ENCODE measurements at places on chromosomes 2 and 18.

- DNase-seq = no peak
Measured at GRCh38 chr2:218319813-218320365, 27.6 kb upstream of the TMBIM1 start.

- peak; percentile 78 for DNase-seq
Measured at GRCh38 chr2:230160112-230160660, 59.6 kb downstream of the SP110 start.

DNA sequence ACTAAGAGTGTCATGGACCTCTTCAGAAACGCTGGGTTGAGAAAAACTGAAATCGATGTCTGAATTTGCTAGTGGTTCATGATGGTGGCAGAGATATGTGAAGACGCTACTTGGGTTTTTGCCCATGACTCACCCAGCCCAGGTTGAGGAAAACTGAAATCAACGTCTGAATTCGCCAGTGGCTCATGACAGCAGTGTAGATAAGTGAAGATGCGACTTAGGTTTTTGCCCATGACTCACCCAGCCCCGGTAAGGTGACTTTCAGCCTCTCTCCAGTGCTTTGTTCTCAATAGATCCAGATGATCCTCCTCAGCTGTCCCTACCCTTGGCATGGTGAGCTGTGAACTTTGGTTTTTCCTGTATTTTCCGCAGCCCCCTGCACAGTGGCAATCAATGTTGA is 105.3 kb upstream of the SIX3 start:
- no peak for DNase-seq

DNA sequence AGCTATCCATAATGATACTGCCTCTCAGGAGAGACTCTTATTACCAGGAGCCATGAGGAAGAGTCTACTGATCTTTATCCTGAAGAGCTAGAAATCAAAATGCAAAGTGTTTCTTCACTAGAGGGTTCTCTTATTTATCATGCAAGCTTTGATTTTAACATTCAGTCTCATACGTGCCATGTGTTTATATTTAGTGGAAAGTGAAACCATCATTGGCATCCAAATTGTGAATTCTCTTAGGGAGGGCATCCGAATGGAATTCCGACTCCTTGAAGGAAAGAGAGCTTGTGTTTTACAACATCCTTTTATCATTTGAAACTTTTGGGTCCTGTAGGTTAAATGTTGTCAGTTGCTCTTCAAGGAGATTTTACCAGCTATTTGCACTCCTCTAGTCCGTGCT is 170.4 kb upstream of the SESTD1 start:
- peak; percentile 18 for DNase-seq

DNA sequence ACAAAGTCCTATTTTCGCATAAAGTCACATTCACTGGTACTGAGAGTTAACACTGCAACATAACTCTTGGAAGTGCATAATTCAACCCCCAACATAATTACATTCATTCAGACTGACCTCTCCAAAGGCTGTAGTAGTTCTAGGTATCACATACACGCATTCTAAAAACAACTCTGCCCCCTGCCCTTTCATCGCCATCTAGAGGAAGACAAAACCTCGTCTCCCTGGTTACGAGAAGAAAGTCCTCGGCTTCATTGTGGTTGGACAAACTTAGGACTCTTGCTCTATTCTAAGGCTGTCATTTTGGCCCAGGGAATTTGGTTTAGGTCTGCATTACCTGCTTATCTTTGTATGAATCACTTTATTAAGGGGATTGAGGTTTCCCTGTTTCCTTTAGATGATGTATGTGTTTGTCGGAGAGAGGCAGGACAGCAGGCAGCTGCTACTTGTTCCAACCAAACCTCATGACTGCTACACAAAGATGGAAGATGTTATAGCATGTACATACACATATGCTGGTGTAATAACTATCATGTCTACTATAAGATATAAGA is 215.4 kb upstream of the NRXN1 start:
- DNase-seq = no peak

- DNase-seq = no peak
Measured at GRCh38 chr2:20148426-20148922, 76.5 kb downstream of the SDC1 start.

DNA sequence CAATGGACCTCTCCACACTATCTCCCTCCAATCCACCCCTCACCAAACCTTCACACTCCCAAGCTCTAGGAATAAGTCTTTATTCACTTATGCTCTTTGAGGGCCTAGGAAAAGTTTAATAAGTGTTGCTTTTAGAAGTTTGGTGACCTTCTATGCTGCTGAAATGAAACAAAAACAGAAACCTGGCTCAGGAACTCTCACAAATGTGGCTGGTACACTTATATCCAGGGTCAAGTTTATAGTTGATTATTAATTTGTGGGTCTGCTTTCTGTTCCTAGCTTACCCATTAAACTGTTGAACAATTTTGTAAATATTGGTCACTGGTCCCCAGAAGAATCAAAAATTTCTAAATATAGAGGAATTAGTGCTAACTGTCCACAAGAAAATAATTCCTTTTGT is 14.2 kb upstream of the ANKRD44 start:
- DNase-seq = no peak

DNA sequence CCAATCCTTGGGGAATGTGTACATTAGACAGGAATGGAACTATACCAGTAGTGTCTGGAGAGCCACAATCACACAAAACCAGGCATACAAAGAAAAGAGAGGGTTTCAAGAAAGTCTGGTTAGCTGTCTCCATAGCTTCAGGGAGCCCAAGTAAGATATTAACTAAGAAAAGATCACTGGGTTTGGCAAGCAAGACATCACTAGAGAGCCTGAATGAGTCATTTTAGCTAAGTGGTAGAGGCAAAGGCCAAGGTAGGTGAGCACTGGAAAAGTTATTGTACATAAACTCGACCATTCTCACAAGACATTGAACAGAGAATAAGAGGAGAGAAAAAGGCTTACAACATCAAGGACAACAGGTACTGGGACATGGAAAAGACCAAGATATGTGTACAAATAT is 143.8 kb upstream of the ARL4C start:
- no peak for DNase-seq

DNA sequence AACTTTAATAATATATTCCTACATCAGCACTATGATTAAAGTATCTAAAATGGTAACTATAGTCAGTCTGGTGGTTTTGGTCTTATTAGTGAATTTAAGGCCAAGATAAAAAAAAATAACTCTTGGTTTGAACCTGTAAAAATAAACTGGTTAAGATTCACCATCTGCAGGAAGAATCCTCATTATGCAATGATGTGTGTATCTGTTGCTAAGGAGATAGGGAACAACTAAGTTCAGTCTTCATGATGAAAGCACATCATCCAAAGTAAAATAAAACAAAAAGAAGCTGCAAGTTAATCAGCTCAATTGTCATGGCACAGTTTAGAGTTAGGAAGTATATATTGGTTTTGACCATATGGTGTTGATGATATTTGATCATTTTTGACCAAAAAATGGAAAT is 466.0 kb downstream of the NYAP2 start:
- no peak for DNase-seq

DNA sequence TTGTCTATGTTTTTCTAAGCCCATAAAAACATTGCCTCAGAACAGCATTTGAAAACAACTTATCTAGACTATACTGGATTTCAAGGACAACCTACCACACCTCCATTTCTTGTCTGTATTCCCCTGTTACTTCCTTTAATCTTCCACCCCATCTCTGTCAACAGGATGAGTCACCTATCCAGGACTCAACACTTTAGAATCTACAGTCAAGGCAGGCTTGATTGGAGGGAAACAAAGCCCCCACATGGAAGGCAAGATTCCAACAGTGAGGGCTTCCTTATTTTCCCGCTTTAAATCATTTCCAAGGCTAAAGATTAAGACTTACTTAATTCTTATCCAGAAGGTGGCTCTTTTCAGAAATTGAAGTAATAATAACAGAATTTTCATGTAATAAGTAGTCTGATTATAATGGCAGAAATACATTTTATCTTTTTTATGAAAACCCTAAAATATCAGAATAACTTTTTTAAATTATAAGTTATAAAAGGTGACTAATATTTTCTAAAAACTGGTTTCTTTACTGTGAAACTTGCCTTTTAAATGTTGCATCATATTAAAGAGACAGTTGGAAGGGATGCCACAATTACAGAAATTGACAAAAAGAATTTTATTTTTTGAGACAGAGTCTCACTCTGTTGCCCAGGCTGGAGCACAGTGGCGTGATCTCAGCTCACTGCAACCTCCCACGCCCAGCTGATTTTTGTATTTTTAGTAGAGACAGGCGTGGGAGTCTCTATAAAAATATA is 138.7 kb upstream of the CCDC150 start:
- DNase-seq = peak; percentile 34

- DNase-seq = no peak
Measured at GRCh38 chr2:106800976-106801655, 84.9 kb downstream of the ST6GAL2 start.

DNA sequence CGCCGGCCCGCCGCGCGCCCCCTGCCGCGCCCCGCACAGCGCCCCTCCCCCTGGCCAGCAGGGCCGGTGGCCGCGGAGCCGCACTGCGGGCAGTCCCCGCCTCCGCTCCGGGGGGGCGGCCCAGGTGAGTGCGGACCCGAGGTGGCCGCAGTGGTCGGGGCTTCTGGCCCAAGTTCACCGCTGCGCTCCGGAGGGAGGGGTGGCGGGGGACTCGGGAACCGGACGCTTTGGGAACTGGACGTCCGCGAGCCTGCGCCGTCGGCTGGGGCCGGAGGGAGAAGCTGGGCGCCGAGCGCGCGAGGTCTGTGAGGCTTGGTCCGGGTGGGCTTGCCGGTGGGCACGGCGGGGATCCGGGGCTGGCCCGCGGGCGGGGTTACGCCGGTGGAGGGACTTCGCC is 591 bp upstream of the LDLRAD4 start:
- no peak for DNase-seq

DNA sequence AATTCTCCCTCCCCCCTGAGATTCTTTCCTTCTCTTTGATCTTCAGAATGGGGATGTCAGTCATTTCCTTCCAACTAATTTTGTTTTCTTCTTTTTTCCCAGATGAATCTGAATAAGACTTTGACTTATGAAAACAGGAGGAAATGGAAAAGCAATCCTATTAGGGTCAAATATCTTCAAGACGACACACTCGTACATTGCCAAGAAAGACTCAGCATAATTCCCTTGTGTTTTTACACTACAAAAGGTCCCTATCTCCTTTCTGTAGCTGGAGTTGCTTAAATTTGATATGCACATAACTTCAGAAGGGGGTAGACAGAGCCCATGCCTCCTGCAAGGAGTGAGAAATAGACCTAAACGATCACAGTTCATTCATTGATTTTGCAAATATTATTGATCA is 230.3 kb upstream of the RBBP8 start:
- DNase-seq = no peak

GRCh38 chr2:169343202-169343601 is 19.1 kb downstream of the LRP2 start:
- no peak for DNase-seq

- peak; percentile 84 for DNase-seq
Measured at GRCh38 chr2:172710584-172711047, 25.0 kb upstream of the RAPGEF4 start.

GRCh38 chr2:165779706-165780105 is 14.3 kb downstream of the GALNT3 start:
- DNase-seq = no peak

DNA sequence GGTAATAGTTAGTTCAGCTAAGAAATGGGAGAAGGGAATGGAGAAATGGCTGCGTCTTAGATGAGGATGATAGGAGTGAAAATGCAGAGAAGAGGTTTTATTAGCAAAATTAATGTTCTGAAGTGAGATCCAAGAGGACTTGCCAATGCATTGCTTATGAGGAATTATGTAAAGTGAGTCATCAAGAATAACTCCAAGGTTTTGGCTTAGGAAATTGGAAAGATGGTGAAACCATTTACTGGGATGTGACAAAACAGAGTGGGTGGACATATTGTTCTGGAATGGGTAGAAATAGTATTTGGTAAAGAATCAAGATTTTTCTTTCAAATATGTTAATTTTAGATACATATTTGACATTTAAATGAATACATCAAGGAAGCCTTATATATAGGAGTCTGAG is 306.6 kb upstream of the CYRIA start:
- no peak for DNase-seq

- DNase-seq = no peak
Measured at GRCh38 chr2:65636813-65637483, 204.5 kb upstream of the SPRED2 start.

DNA sequence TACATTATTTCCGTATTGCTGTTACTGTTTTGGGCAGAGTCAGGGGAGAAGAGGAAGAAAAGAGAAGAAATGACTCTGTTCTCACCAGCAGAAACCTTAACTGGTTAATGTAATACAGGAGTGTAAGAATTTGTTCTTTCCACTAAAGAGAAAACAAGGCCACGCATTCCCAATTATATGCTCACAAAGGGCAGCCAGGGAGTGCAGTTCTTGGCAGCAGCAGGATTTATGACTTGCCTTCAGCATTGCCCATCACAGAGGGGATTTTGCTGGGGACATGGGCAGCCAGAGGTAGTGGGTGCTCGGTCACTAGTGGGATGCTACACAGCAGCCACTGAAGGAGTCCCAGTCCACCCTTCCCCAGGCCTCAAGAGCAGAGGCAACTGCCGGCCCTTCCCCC is 18.4 kb downstream of the MREG start:
- DNase-seq = no peak

GRCh38 chr18:32764611-32765244 is 8.1 kb downstream of the KLHL14 start:
- DNase-seq = no peak

DNA sequence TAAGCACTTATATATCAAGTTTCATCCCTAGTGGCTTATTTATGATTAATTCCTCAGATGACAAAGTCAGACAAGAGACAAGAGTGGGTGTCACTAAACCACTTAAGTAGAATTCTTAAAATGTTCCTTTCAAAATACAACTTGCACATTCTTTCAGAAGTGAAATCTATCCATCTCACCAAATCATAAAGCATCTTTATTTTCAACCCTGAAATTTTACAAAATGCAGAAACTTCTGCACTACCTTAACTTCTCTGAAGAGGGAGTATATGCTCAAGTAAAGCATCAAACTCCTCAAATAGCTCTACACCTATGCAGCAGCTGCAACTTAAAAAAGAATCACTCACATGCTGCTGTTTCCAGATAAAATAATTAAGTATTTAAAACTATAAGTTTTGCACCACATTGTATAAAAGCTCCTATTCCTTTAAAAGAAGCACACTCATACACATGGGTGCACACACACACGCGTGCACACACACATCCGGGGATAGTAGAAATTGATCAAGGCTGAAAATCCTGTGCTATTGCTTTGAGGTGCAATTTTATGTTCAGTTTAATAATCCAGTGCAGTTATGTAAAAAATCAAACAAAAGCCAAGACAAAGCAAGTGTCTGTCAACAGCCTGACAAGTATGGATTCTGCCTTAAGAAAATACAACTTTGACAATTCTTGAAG is 244.5 kb downstream of the TCF4 start:
- peak; percentile 33 for DNase-seq

DNA sequence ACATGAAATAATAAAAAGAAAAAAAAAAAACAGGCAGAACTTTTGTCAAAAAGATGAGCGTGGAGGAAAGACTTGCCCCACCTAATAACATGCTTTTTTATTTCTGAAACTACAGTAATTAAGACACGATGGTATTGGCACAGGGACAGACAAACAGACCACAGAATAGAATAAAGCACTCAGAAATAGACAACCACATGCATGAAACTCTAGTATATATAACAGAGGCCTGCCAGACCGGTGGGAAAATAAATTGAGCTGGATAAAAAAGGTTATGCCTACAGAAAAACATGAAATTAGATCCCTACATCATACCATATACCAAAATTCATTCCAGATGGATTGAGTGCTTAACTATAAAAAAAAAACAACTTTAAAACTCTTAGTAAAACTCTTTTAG is 163.1 kb downstream of the NRP2 start:
- DNase-seq = no peak
